ENCODE measurements at places on chromosomes 2 and 18.

GRCh38 chr2:102506743-102507142 lies 33.7 kb downstream of the SLC9A4 start:
- DNase-seq = no peak

DNA sequence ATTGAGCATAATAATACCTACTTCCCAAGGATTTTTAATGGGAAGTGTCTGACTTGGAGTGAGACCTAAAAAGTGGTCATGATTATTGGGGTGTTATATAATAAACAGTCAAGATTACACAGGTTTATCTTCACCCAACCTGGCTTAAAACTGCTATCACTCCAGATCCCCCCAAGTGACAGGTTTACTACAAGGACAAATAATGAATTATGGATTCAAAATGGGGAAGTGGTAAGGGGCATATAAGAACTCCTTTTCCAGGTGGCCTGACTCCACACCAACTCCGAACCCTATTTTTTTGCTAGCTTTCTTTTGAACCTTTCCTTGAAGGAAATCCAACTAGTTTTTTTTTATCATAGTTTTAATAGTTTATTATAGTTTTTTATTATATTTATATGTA lies 663.0 kb upstream of the FANCL start:
- DNase-seq = no peak

DNA sequence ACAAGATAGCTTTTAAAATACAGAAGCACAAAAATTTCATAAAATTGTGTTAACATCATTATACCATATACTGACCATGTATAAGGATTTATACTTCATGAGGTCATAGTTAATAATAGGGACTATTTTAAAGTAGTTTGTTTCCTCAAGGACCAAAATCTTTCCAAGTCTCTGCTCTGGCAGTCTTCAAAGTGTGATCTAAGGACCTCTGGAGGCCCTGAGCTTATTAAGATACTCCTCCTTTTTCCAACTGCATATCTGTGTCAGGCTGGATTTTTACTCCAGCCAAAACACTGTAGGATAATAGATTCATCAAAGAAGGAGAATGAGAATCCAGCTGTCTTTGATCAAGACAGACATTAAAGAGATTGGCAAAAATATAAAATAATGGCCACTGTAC lies 1.7 kb upstream of the SCYGR2 start:
- DNase-seq = no peak

GRCh38 chr18:79484661-79485621 lies 89.2 kb downstream of the NFATC1 start:
- no peak for DNase-seq

DNA sequence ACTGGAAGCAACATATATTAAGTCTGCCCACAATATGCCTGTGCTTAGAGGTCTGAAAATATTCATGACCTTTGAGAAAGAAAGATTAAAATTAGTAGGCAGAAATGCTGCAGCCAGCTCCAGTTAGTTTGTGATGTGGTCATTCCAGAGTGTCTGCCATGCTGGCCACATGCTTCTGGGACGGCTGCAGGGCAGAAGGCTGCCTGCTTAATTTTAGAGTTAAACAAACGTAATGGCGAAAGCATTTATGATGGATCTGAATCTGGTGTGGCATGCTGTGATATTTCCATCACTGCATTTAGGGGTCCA lies 95.4 kb downstream of the FHOD3 start:
- no peak for DNase-seq

DNA sequence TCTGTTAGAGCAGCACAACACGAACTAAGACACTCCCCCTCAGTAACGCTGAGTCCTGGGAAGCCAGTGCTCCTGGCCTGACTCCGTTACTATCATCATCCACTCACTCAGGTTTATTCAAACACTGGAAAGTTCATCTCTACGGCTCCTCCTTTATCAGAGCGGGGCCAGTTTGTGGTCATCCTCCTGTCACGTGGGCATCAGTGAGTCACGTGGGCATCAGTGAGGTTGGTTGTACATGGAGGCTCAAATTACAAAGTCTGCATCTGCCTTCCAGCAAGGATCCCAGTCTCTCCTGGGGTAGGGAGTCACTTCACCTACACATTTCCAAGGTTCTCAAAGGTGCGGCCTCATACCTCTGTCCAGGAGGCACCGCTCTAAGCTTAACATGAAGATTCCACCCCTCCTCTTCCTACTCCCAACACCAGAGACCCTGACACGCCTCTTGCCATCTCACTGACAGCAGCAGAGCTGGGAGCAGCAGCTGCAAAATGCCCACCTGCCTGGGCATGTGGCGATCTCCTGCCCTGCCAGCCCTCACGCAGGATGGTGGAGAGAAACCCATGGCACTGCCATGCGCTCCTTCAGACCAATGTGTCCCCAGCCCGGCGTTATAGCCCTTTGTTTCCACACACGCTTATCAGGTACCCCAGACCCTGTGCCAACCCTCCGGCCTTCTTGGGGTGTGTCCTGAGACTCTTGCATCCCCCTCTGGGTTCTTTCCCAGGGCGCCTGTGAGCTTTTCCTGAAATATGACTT lies 99.2 kb upstream of the PTPRM start:
- no peak for DNase-seq

DNA sequence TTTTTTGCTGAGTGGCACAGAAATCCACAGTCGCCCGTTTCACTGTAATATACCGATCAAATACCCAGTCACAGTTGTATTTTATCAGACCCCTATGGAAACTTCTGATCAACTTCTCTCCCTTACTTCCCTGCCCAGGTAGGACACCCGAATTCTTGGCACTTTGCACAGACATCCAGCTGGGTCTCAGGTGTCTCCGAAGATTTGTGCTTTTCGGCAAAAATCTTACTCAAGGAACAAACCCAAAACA lies 596 bp downstream of the MREG start:
- DNase-seq = no peak

GRCh38 chr2:48510329-48510728 lies 19.6 kb upstream of the STON1 start:
- DNase-seq = no peak

DNA sequence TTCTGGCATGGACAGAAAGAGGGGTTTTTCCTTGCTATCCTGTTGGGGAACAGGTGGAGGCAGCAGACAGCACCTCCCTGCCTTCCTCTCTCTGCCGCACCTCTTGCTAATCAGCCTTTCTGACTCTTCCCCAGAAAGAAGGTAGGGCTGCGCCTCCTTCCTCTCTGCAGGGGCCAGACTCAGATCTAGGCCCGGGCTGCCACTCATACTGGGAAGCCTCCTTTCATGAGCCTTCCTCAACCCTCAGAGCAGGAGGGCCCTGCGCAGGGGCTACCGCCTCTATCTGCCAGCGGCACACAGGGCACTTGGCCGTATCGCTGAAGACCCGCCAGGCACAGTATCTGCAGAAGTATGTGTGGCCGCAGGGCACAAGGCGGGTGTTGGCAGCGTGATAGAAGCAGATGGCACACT lies 7.1 kb downstream of the NEURL3 start:
- DNase-seq = no peak

DNA sequence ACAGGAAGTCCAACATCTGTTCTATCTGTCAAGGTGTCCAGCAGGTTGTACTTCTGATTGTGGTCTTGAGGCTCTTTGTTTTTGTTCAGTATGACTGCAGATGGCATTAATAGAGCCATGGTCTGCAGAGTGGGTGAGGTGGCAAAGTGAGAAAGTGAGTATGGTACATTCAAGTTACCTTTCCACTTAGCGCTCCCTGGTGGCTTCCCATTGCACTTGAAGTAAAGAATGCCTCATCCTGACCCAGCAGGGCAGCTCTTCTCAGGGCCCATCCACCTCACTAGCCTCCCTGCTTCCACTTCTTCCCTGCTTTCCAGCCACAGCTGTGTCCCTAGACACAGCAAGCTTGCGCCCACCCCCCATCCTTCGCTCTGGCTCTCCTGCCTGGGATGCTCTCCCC lies 148.0 kb upstream of the ALPP start:
- no peak for DNase-seq

- DNase-seq = no peak
These were observed 156.1 kb upstream of the APCDD1 start for GRCh38 chr18:10298346-10298745.

DNA sequence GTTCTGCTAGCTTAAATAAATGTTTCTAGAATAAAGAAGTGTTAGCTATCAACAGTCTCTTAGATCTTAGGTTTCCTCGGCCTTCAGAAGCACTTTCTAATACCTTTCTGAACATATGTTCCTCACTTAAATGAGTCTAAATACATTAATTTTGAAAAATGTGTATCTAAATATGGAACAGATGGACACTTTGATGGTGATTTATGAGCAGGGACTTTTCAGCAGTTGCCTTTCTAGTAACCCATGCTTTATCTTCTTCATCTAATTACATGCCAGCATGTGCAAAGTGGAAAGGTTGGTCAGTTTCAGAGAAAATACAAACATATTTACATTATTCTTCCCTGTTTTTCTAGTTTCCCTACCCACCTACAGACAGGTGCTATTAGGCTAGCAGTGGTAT lies 797.0 kb upstream of the CHAC2 start:
- no peak for DNase-seq

- DNase-seq = no peak
These were observed 84.8 kb downstream of the ACAA2 start for GRCh38 chr18:49728542-49728941.

DNA sequence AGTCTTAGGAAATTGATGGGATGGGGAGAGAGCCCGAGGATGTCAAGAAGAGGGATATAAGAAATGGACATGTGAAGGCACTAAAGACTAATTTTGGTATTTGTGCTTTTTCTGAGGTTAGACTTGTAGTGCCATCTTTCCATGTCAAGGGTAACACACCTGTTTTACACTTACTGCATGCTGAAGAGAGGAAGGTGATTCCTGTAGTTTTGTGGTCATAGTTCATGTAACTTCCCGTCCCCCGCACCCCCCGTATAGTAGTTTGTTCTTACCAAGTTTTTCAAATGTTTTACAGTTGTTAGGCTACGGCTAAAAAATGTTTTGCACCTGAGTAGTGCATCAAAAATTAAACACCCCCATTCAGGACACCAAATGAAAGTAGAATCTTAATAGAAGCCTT lies 73.8 kb downstream of the CLIP4 start:
- DNase-seq = no peak

GRCh38 chr2:16069663-16069932 lies 129.2 kb downstream of the MYCN start:
- DNase-seq = no peak

GRCh38 chr2:233165895-233166661 lies 85.4 kb upstream of the ATG16L1 start:
- no peak for DNase-seq

DNA sequence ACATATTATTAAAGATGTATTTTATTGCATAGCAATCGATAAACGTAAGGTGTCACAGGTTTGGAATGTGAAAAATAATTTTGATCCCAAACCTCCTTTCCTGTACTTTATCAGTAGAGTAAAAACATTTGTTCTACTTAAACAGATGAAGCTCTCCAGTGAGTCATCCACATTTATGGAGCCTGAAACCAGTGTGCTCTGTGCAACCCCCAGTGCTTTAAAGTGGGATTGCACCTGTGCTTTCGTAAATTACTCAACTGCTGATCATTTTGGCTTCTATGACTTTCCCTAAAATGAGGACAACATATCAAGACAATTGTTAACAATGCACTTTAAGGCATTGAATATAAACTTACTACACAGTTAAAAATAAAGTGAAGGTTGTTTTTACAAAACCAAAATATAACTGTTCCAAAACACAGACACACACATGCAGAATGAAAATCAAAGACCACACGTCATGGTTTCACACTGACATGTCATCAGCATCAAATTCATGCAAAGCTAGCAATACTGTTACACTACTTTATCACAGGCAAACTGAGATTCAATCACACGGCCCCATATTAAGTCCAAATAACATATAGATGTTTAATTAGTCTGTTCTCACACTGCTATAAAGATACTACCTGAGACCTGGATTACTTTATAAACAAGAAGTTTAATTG lies 9.7 kb downstream of the TMEM18 start:
- DNase-seq = no peak

DNA sequence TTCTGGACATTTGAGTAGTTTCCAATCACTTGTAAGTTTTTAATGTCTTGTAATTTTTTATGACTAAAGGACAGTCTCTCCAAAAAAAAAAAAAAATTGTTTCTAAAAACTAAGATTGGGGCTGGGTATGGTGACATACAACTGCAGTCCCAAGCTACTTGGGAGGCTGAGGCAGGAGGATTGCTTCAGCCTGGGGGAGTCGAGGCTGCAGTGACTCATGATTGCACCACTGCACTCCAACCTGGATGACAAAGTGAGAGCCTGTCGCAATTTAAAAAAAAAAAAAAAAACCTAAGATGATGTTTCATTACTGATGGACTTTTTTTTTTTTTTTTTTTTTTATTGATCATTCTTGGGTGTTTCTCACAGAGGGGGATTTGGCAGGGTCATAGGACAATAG lies 34.4 kb upstream of the PKDCC start:
- DNase-seq = no peak

- DNase-seq = no peak
These were observed 17.2 kb upstream of the ASXL3 start for GRCh38 chr18:33560686-33561370.

DNA sequence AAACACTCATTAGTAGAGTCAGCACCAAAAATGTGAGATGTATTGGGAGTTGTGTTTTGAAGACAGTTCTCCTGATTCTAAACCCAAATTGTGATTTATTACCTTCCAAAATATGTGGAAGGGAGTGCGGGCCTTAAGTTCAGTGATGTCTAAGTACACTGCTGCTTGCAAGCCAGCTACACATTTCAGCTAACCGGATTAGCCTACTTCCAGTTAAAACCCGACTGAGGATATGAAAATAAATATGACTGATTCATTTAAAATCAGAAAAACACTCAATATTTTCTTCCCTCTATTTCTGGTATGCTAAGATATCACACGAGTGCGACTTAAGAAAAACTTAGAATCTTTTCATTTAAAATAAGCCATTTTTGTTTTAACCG lies 907 bp downstream of the FHL2 start:
- no peak for DNase-seq

DNA sequence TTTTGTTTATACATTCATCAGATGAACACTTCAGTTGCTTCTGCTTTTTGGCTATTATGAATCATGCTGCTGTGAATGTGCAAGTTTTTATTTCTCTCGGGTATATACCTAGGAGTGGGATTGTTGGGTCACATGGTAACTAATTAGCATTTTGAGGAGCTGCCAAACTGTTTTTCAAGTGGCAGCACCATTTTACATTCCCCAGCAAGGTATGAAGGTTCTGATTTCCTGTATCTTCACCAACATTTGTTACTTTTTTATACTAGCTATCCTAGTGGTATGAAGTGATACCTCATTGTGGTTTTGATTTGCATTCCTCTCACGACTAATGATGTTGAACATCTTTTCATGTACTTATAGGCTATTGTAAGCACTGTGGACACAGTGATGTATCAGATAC lies 53.9 kb downstream of the DYNC1I2 start:
- no peak for DNase-seq

- DNase-seq = no peak
These were observed 33.5 kb downstream of the NHEJ1 start for GRCh38 chr2:219127037-219127635.
